ENCODE measurements at places on chromosomes 1 and 21. TPM values are rescaled to one million over a fixed set of nuclear protein-coding genes. Genes with fewer than 3 reads are reported as not detected.

DNA sequence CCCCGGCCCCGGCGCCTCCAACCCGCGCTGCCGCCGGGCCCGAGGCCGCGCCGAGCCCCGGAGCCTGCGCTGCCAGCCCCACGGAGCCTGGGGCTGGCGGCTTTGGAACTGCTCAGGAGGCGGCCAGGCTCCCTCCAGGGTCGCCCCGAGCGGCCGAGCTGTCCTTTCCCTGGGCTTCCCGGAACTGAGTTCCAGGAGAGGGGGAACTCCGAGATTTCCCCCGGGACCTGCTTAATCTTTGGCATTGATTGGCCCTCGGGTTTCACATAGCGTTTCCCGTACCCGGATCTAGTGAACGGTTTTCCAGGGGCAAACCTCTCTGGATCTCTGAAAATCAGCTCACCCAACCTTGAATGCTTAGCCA is 504 bp downstream of the H6PD start:
- DNase-seq, result no peak

DNA sequence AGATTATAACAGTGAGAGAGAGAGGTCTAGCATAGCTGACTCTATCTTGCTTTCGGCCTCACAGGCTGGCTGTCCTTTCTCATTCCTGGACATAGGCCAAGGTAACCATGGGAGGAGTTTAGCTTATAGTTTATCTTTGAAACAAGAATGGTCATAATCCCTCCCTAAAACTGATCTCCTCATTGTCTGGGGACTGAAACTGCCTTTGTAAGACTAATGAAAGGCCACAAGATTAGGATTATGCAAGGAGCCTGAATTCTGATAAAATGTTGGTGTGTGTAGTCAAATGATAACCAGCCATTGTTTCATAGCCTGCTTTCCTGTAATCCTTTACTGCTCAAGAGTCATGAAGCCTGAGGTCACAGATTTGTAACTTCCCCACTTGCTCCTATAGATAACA is 131.9 kb upstream of the LYPLAL1 start:
- no peak for DNase-seq

- DNase-seq, result no peak
These were observed 69.6 kb upstream of the KCTD3 start for GRCh38 chr1:215497528-215497927.

DNA sequence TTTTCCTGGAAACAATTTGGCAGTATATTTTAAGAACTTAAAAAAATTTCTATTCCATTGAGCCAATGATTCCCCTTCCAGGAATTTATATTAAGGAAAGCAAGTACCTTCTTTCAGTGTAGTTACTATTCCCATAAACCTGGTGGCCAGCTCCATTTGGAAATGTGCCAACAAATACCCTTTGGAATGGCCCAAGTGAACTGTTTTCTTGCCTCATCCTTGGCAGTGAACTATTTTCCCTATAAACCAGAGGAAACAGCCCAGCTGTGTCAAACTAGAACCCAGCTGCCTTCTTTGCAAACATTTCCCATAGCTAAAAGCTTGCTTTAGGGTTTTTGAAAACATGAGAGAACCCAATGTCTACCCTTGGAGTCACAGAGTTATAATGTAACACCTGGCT is 496.9 kb downstream of the NEGR1 start:
- DNase-seq, result no peak

GRCh38 chr1:28258628-28259251 is 578 bp upstream of the SESN2 start:
- no peak for DNase-seq

GRCh38 chr1:182181167-182181572 is 119.7 kb upstream of the ZNF648 start:
- DNase-seq, result no peak

DNA sequence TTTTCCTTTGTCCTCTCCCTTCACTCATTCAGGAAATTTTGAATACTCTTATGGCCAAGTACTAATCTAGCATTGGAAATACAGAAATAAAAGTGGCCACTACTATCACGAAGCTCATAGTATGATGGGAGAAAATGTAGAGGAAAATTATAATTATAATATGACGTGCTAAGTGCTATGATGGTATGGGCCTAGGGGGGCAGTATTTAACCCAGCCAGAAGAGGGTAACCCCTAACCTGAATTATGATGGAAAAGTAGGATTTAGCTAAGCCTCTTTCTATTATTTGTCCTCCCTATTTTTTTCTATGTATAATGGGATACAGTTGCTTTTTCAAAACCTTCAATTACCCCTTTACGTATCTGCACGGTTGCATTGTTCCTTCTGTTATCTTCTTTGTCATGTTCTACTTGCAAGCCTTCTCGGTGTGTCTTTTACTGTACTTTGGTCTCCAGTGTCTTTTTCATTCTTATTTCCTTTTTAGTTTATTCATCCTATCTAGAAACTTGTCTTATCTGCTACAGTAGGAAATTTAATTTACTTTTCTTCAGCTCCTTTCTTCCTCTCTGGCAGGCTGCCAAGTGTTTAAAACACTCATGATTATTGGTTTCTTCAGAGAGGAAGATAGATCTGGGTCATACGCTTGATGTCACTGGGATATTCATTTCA is 88.8 kb upstream of the GPR52 start:
- DNase-seq, result no peak

DNA sequence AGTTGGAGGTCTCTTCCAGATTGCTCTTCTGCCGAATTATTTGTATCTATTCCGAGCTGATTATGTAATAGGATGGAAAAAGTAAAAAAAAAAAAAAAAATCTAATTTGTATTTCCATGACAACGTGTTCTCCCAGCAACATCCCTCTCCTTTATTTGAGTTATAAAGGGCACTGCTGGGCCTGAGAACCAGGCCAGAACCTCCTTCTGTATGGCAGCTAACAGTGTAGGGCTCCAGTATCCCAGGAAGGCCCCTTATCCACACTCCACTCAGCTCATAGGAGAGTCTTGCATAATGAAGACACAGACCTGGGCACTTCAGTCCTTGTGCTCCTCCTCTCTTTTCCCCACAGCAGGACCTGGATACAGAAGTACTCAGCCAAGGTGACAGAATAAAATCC is 3.7 kb upstream of the IPO9 start:
- no peak for DNase-seq

Gene CDKN2C
- 9.6 TPM for total RNA-seq

Gene COL16A1
- total RNA-seq, result 126 TPM

Gene OLFML3
- 7.7 TPM for total RNA-seq

Gene MCOLN2
- not detected for total RNA-seq

Measured in dorsolateral prefrontal cortex (tissue), 122 donors.